ENCODE measurements at places on chromosomes 2 and 18. TPM values are rescaled to one million over a fixed set of nuclear protein-coding genes. Genes with fewer than 3 reads are reported as not detected.

- DNase-seq, result no peak
Measured at GRCh38 chr2:19797871-19798270, 103.9 kb downstream of the TTC32 start.

DNA sequence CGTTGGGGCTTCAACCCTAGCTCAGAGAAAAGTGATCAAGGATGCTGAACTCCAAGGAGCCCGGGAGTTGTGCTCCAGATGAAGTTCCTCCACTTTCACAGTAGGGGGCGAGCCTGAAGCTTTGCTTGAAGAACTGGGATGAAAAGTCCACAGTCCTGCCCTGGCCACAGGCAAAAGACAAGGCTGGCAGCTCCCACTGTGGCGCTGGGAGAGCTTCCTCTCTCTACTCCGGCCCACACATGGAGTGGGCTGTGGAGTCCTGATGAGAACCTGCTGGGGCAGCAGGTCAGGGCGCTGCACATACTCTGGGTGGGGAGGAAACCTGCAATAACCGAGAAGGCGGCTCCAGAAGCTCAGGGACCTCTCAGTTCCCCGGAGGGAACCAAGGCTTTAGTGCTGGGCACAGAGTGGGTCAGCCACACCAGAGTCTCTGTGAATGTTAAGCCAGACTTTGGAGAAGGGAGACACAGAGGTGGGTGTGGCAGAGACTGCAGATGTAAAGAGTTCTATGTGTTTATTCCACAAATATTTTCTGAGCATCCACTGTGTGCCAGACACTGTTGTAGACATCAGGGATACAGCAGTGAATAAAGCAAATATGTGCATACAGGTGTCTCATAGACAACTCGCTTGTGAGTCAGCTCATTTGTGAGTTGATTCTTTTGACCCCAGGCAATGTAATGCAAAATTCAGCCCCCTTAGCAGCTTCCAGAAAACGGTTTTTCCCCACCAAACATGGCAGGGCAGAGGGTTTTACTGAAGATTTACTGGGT, 48.0 kb upstream of the MRPL33 start:
- DNase-seq, result peak; percentile 37

DNA sequence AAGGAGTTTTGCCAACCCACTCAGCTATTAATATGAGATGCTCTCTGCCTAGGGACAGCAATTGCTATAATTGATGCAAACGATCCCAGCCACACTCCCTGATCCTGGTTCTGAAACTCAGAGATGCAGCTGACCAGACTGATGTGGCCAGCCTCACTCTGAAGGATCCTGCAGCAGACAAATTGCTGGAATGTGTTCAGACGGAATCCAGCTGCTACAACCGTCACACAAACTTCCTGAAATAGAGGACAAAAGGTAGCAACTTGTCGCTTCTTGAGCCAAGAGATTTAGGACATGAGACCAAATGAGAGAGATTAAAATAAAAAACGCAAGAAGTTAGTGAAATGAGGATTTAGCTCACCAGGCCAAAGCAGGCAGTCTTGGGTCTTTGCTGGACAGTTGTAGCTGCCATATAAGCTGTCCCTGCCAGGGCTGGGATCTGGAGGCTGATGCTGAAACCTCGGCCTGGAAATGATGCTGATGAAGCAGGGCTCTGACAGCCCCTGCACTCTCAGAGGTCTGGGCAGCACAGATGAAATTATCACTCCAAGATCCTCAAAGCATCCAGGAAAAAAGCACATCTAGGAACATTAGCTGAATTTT, 8.3 kb upstream of the YWHAQ start:
- no peak for DNase-seq

- no peak for DNase-seq
Measured at GRCh38 chr2:83565181-83565580, 893.9 kb downstream of the SUCLG1 start.

DNA sequence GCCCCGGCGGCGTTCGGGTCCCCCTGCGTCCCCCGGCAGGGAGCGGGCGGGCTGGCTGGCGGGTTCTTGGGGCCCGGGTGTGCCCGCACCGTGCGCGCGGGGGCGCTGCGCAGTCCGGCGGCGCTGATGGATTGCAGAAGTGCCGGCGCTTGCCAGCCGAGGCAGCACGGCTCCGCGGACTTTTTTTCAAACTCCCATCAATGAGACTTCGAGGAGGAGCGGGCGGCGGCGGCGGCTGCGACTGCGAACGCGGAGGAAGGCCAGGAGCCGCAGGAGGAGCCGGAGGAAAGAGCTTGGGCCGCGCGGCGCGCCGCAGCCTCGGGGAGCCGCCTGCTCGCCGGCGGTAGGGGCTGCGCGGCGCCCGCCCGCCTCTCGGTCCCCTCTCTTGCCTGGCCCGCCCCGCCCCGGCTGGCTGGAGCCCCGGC, at the start of gene GLI2:
GLI2 (plus strand) TSS at position 123 of the 425 bp plus-strand sequence. CDS start 61,453 bp downstream, outside the sequence.
- DNase-seq, result no peak

DNA sequence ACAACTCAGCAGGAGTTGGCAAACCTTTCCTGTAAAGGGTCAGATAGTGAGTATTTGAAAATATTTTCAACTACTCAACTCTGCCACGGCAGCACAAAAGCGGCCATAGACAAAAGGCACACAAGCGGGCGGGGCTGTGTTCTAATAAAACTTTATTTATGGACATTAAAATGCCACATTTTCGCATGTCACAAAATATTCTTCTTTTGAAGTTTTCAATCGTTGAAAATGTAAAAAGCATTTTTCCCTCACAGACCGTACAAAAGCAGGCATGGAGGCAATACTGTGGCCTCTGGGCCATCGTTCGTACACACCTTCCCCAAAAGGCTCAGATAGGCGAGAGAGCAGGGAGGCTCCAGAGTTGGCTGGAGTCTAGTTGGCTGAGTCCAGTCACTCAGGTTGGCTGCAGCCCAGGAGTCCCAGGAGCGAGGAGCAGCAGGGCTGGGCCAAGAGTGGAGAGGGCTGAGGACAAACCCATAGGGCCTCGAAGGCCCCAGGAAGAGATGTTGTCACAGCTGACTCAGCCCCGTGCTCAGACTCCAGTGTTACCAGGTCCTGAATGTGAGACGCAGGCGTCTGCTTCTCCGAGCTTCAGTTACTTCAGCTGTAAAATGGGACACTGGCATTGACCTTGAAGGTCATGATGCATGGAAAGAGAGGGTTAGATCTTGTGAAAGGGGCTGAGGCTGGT, 42.5 kb downstream of the SDC1 start:
- no peak for DNase-seq

- no peak for DNase-seq
Measured at GRCh38 chr2:29520001-29520400, 401.4 kb downstream of the ALK start.

DNA sequence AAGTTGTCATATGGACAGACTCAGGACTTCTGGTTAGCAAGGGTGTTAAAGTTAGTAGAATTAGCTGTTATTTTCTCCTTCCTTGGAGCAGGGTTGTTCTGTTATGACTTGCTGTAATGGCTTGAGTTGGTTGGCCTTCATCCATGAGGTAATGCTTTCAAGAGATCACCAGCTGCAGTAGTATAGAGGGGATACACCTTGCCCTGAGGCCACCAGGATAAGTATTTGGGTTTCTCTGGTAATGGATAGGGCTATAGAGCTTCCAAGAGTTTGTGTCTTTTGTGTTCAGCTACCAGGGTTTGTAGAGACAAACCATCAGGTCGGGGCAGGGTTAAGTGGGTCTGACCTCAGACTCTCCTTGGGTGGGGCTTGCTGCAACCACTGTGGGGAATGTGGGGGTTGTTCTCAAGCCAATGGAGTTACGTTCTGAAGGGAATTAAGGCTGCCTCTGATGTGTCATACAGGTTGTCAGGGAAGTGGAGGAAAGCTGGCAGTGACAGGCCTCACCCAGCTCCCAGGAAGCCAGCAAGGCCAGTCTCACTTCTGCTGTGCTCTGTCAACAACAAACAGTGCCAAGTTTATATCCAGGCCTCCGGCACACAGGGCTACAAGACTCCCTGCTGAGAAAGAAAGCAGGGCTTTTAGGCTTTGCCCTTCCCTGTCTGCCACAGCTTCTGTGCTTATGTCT, 356.6 kb downstream of the SPAG16 start:
- DNase-seq, result no peak

DNA sequence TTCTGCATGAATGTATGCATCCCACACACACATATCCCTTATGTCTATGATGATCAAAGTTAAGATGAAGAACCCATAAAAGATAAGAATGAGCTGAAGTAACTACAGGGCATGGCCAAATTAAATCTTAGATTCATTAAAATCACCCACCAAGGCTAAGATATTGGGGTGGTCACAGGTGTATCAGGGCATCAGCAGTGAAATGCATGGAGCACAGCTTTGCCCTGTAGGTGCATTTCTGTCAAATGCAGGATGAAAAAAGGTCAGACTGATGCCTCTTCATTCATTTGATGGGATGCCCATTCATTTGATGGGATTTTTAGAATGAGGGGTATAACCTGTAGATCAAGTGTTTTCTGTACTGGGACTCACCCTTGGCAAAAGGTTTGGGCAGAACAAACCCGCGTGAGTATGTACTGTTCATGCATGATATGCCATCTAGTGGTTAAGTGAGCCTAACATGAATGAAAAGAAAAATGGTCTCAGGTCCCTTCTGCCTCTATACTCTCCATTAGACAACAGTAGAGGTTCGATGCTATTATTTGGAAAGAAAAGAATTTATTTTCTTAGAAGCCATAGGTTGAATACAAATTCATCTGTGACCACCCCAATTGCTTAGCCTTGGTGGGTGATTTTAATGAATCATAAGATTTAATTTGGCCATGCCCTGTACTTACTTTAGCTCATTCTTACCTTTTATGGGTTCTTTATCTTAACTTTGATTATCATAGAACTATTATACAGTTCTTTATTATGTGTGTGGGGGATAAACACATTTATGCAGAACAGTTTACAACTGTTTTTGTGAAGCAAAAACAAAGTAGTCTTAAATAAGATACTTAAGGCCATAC, 43.2 kb upstream of the NOSTRIN start:
- no peak for DNase-seq

GRCh38 chr2:47598476-47598875, 184.5 kb upstream of the MSH6 start:
- DNase-seq, result no peak

GRCh38 chr2:228140934-228141528, 40.5 kb downstream of the SPHKAP start:
- DNase-seq, result no peak

DNA sequence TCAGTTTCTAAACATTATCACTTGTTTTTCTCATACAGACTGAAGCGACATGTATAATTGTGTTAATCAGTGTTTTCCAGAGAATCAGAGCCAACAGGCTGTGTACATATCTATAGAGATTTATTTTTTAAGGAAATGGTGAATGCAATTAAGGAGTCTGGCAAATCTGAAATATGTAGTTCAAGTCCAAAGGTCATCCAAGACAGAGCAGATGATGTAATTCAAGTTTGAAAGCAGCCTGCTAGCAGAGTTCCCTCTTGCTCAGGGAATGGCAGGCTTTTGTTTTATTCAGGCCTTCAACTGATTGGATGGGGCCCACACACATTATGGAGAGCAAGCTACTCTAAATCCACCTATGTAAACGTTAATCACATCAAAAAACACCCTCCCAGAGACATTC, 282.6 kb downstream of the CBLN2 start:
- DNase-seq, result no peak

GRCh38 chr2:108460345-108461037, 11.5 kb downstream of the GCC2 start:
- DNase-seq, result no peak

DNA sequence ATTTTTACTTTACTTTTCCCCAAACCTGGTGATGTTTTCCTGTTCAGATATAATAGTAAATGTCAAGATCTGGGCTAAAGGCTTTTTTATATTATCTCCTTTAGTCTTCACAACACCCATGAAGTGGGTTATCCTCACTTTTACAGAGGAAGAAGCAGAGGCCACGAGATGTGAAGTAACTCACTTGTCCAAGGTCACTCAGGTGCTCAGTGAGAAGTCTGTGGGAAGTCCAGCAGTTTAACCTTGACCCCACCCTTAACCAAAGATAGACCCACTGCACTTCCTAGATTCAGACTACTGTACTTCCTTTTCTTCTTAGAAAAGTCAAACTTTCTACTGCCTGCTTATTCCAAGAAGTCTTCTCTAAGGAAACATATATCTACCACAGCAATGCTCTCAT, 56.3 kb upstream of the STAT1 start:
- no peak for DNase-seq

- no peak for DNase-seq
Measured at GRCh38 chr18:63109802-63110201, 209.8 kb downstream of the BCL2 start.

DNA sequence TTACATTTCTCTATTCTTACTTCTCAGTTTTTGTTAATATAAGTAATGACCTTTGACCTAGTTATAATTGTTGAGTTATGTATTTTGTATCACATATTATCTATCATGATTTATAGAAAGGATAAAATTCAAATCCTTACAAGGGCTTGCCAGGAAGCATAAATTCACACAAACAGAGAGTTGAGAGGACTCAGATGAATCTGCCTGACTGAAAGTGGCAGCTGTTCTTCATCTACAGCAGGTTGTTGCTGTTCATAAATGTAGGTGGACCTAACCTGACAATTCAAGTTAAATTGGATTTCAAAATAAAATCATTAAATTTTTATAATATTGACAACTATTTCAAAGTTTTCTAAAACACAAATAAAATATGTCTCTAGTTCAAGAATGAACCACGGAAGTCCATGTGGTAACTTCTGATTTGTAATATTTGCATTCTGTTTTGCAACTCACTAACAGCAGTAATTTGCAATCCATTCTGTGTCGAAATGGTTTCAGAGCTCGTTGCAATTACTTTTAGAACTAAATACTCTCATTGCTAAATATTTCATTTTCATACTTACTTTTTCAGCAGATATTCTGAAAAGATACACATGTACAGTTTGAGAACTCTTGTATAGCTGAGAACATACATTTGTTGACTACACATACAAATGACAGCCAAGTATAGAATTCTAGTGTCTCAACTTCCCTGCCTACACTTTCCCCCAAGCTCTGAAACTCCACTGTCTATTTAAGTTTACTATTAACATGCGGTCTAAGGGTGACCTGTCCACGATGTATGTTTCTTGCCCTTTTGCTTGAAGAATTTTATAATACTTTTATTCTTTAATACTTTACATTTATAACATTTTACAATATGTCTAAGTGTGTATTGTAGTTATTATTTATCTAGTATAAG, 25.7 kb downstream of the SCN7A start:
- no peak for DNase-seq

GRCh38 chr2:231662811-231663457, 45.4 kb upstream of the PTMA start:
- DNase-seq, result no peak

DNA sequence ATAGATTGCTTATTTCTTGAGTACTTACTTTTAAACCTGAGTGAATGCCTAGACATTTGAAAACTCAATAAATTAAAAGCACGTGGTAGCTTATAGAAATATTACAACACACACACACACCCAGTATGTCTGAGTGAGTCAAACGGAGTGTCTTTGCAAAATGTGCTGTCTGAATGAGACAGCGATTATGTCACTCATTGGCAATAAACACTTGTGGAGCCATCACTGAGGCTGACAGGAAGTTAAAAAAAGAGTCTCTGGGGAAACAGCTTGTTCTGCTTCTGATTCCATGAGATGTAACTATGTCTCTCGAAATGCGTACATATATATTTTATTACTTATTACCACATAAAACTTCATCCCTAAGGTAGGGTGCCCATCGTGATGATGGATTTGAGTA, 22.3 kb upstream of the VPS4B start:
- no peak for DNase-seq

MMADHC gene
- 137 TPM for total RNA-seq

IL36A gene
- not detected for total RNA-seq

SPP2 gene
- total RNA-seq, result not detected

GPR75 gene
- total RNA-seq, result 15.8 TPM

EVX2 gene
- total RNA-seq, result not detected

CRYGA gene
- total RNA-seq, result not detected

VWC2L gene
- 20.9 TPM for total RNA-seq

TTR gene
- 0.31 TPM for total RNA-seq

CNDP1 gene
- total RNA-seq, result 0.16 TPM
